Caki2 (cell line): ENCODE measurements at places on chromosomes 12 and 14. TPM values are rescaled to one million over a fixed set of nuclear protein-coding genes. Genes with fewer than 3 reads are reported as not detected.

DNA sequence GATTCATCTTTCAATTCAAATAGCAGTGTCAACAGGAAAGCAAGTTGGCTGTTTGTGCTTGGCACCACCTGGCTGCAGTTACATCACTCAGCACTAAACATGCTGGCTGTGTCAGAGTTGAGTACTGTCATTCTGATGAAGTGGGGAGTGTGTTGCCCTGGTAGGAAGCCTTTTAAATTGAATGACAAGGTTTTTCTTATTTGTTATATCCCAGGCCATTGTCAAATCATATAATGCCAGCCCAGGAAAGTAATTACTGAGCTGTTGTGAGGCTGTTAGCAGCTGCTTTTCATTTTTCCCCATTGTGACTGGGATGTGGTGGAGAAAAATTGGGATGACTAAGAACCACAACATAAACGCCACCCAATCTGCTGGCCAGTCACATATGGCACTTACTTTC, 106.5 kb upstream of the PRKD1 start:
- DNase-seq = no peak

The GUCY2C gene
- not detected in 2 replicates for total RNA-seq

The ADAM20 gene
- 1.0 TPM in 1 of 2 replicates, not detected in the other for total RNA-seq

DNA sequence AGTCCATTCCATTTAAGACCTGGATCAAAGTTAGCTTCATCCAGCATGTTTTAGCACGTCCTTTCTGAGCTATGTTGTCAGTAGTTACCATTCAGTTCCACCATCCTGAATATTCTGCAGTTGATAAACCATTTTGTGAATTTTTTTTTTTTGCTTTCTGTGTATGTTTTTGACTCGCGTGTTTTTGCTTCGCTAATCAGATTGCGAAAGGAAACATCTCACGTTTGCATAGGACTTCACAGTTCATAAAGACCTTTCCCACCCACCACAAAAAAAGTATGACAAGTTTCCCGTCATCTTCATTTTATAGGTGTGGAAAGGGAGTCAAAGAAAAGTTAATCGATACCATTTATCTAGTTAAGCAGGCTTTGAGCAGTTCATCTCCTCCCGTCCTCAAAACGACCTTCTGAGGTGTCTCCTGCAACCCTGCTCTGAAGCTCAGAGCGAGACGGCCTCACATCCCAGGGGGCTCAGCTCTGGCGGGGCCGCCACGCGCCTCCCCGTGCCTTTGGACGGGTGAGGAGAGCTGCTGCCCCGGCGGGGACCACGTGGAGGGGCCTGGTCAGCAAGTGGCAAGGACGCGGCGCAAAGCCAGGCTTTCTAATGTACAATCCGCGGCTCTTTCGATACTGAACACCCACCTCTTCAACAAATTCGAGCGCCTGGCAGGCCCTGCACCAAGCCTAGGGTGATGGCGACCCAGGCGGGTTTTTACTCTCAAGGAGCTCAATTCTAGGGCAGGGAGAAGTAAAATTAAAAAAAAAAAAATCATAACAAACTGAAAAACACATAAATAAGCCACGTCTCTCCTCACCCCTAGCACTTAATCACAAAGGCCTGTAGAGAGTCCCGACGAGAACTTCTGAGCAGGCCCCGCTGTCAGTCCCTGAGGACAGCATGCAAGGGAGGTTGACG, 988 bp upstream of the TMEM263 start:
- DNase-seq = peak; percentile 4

DNA sequence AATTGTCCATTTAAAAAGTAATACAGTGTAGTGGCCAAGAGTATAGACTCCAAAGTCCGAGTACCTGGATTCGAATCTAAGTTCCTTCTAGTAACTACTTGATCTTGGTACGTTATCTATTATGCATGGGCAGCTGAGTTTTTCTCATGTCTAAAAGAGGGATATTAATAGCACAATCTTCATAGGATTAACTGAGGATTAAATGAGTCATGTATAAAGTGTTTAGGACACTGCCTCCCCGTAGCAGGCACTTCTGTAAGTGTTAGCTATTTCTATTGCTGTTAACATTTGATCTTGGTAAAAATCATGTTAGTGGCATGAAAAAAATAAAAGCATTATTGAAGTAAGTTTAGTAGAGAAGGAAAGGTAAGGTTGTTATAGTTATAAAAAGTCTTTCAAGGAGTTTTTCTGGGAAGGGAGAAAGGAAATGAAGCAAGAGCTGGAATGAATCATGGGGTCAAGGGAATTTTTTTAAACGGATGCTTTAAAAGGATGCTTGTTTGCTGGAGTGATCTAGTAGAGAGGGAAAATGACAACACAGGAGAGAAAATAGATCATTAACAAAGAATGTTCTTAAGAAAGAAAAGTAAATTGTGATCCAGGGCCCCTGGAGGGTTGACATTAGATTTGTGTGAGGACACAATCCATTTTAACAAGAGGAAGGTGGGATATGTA, 502.2 kb upstream of the USP15 start:
- no peak for DNase-seq

- DNase-seq = no peak
Measured at GRCh38 chr12:11978726-11979384, 91.9 kb upstream of the BCL2L14 start.

The KLRD1 gene
- not detected in 2 replicates for total RNA-seq

The TAC3 gene
- total RNA-seq = not detected in 2 replicates

The ZFC3H1 gene
- total RNA-seq = 3.2 and 9.8 TPM in 2 replicates

The RND1 gene
- 0.57 and 0.96 TPM in 2 replicates for total RNA-seq

The KRT78 gene
- not detected in 2 replicates for total RNA-seq

GRCh38 chr12:88390811-88391210, 189.5 kb downstream of the KITLG start:
- no peak for DNase-seq

DNA sequence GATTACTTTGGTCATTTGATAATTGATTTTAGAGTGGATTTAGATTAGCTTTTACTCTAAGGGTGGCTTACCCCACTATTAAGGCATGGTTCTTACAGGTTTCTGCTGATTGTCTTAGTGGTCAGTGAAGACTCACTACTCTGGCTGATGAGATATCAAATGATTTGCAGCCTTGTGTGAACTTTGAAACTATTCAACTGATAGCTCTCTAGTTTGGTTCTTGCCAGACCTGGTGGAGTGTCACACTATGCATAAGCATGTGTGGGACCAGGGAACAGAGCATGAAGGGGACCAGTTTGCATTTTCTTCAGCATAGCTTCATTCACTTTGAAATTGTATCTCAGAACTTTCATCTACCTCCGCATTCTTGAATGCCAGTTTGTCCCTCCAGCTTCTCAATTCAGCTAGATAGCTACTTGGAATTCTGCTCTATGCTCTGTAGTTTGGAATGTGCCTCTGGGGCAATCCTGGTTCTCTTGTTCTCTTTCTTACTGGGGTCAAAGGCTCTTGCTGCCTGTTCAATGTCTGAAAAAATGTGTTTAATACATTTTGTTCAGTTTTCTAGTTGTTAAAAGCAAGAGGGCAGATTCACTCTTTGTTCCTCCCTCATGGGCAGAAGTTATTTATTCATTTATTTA, 12.7 kb downstream of the SCYL2 start:
- no peak for DNase-seq

- DNase-seq = no peak
Measured at GRCh38 chr12:54661048-54661447, 12.9 kb upstream of the DCD start.

DNA sequence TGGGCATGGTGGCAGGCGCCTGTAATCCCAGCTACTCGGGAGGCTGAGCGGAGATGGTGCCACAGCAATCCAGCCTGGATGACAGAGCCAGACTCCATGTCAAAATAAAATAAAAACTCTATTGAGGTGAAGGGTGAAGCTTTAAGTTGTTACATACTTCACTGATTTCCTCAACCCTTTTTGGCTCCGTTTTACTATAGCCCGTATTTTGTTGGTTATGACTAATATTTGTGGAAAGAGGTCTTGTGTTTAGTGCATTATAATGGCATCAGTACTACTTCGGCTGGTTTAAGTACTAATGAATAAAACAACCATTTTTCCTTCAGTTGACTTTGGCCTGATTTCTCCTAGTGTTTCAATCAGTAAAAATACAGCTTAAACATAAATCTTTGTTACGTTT, 27.0 kb upstream of the SLC2A14 start:
- no peak for DNase-seq

GRCh38 chr14:85572011-85572410, 42.1 kb downstream of the FLRT2 start:
- no peak for DNase-seq

- DNase-seq = no peak
Measured at GRCh38 chr12:3727877-3728632, 24.9 kb downstream of the CRACR2A start.

The MIA2 gene
- 18.3 and 29.2 TPM in 2 replicates for total RNA-seq

DNA sequence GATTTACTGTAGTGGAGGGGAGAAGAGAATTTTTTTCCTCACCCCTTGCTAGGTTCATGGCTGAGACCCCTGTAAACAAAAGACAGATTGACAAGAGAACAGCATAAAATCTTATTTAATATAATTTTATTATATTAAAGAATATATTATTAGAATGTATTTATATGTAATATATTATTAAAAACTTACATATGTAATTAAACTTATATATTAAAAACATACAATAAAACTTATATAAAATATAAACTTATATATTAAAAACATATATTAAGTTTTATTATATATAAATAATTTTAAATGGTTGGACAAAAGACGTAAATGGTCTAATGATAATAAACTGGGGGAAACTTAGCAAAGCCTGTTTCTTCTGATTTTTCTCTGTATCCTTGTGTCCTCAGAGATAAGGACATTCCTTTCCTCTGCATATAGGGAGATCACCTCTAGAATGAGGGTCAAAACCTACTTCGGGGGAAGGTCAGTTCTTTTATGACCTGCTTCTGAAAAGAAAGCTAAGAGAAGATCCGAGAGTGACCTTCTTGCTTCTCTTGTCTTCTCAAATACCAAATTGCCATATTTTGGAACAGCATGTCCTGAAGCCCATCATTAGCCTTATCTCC, 8.9 kb upstream of the PPM1H start:
- DNase-seq = no peak

The RNASE7 gene
- total RNA-seq = not detected in 2 replicates

The BHLHE41 gene
- total RNA-seq = 5.8 and 70.0 TPM in 2 replicates

The SAMD15 gene
- total RNA-seq = 0.95 and 3.2 TPM in 2 replicates

The MUCL1 gene
- not detected in 2 replicates for total RNA-seq

DNA sequence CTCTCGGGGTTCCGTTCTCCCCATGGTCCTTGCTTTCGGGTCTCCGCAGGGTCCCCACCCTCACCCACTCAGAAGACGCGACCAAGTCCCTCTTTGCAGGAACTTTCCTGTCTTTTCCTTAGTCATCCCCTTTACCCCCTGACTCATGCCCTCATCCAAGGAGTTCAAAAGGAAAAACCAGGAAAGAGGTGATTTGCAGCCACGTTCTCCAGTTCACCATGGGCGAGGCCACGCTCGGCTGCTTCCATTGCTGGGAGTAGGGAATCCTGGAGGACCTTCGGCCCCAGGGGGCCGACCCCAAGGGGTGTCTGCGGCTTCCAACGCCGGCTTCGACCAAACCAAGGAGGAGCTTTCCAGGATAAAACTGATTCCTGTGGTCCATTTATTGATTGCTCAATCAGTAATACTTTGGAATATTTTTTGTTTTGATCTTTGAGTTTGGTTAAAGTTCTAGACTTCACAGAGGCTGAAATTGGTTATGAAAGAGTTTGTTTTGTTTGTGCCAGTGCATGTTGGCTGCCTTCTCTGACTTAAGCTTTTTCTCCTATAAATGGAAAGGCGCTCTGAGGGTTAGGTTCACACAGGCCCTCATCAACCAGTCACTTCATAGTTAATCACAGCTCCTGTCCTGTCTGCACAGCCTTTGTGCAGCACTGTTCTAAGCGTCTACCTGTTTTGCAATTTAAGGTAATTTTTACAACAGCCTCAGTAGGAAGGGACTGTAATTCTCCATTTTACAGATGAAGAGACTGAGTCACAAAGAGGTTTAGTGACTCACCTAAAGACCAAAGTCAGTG, 827 bp downstream of the ALDH2 start:
- DNase-seq = peak; percentile 70

GRCh38 chr12:6872073-6873048, 742 bp downstream of the SPSB2 start:
- DNase-seq = peak; percentile 83

GRCh38 chr14:70148911-70149595, 39.7 kb downstream of the SLC8A3 start:
- DNase-seq = no peak

GRCh38 chr12:11730299-11731041, 81.0 kb downstream of the ETV6 start:
- DNase-seq = no peak

DNA sequence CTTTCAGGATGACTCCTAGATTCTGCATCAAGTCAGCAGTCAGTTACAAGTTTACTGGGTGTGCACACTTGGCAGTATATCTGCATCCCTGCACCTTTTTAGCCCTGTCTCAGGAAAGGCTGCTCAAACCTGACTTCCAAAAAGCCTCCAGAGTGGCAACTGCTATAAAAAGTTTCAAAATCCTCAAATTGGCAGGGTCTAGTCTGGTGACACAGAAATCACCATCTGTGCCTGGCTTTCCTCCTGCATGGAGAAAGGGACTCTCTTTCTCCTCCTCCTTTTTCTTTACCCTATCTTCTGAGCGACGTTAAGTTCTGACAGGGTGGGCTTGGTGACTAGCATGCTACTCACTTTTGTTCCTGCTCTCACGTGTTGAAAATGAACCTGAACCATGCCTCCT, 679.5 kb downstream of the C12orf50 start:
- DNase-seq = no peak

DNA sequence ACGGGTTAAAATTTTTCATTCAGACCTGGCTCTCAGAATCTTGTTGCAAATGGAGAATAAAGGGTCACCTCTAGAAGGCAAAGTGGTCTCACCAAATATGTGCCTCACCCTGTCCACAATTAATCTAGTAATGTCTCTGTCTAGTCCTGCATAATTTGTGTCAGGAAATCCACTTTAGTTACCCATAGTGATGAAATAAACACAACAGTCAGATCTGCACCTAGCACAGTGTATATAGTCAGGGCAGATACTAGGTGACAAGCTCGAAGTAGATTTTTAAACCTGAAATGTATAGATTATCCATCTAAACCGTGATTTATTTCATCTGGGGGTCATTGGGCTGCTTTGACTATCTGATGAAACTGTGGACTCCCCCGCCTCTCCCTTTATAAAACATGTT, 15.9 kb upstream of the FLVCR2 start:
- DNase-seq = no peak

DNA sequence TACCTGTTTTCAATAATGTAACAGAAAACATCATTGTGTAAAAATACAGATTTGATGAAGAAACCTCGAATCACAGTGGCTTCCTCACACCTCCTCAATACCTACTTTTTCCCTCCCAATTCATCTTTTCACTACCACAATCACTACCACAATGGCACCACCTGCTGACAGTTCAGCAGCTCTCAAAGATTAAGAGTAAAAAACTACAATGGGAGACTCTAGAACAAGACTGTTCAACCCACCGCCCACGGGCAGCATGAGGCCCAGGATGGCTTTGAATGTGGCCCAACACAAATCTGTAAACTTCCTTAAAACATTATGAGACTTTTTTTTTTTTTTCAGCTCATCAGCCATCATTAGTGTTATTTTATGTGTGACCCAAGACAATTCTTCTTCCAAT, 15.2 kb downstream of the MED6 start:
- DNase-seq = no peak

- no peak for DNase-seq
Measured at GRCh38 chr14:66032800-66033199, 453.4 kb upstream of the CCDC196 start.

- DNase-seq = no peak
Measured at GRCh38 chr14:103019236-103019635, 38.1 kb downstream of the CDC42BPB start.
